ENCODE measurements at places on chromosomes 13 and 19.

GRCh38 chr13:63942372-63942771, 2526.7 kb upstream of the PCDH20 start:
- DNase-seq, result no peak

DNA sequence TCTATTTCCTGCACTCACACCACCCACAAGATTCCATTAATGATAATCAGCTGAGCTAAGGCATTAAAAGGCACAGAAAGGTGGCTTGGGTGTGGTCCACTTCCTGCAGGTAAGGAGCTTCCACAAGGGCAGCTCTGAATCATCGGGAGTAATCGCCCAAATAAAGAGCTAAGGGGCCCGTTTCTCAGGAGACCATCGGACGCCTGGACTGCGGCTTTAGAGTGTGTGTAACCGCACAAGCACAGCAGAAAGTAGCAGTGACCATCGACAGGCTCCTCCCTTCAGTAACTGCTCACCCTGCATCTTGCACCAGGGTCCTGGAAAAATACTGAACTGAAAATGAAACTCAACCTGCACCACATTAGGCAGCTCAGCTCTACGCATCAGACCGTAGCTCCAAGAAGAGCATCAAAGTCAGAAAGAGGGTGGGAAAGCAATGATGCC, 6.0 kb downstream of the STK24 start:
- no peak for DNase-seq

- no peak for DNase-seq
These were observed 19.4 kb upstream of the ADGRE5 start for GRCh38 chr19:14361824-14362223.

GRCh38 chr13:33277037-33277740, 8.4 kb downstream of the STARD13 start:
- no peak for DNase-seq

DNA sequence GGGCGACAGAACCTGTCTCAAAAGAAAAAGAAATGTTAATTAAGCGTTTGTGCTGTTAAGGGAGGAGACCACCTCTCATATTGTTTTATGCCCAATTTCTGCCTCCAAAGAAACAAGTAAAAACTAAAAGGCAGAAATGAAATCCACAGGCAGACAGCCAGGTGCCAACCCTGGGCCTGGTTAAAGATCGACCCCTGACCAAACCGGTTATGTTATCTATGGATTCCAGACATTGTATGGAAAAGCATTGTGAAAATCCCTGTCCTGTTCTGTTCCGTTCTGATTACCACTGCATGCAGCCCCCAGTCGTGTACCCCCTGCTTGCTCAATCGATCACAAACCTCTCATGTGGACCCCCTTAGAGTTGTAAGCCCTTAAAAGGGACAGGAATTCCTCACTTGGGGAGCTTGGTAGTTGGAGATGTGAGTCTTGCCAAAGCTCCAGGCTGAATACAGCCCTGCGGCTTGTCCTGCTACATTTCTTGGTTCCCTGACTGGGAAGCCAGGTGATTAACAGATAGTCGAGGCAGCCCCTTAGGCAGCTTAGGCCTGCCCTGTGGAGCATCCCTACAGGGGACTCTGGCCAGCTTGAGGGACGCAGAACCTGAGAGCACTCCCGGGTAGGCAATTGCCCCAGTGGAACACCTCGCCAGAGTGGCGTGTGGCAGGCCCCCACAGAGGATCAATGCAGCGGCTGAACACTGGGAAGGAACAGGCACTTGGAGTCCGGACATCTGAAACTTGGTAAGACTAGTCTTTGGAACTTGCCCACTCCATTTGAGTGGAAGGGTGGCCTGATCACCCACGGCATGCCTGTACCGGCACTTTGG, 748 bp upstream of the ZNF552 start:
- no peak for DNase-seq

GRCh38 chr19:47296036-47296435, 13.6 kb upstream of the C5AR1 start:
- peak; percentile 72 for DNase-seq

- peak; percentile 2 for DNase-seq
These were observed 1333.1 kb downstream of the EFNB2 start for GRCh38 chr13:105202354-105202753.

GRCh38 chr19:3094601-3095440, 659 bp downstream of the GNA11 start:
- no peak for DNase-seq

- no peak for DNase-seq
These were observed 894.3 kb downstream of the EFNB2 start for GRCh38 chr13:105641121-105641520.

- no peak for DNase-seq
These were observed 85.1 kb downstream of the FNDC3A start for GRCh38 chr13:49060678-49061387.

DNA sequence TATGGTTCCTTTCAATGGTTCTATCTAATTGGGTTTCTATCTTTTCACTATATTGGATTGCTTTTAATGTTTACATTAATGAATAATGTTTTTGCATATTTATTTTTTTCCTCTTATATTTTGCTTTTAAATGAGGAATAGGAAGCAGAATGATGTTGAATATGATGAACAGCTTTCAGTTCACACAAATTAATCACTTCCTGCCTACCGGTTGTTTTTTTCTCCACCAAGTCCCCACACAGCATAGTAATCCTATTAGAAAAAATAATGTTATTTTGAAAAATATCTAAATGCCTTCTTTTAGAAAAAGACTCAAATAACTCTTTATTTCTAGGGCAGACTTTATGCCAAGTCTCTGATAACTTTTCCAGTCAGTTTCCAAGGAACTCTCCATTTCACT, 184.9 kb upstream of the MIR17HG start:
- no peak for DNase-seq

GRCh38 chr19:19259741-19260140, 13.4 kb downstream of the TM6SF2 start:
- peak; percentile 33 for DNase-seq

GRCh38 chr13:22647156-22647850, 533.5 kb upstream of the SGCG start:
- DNase-seq, result no peak

DNA sequence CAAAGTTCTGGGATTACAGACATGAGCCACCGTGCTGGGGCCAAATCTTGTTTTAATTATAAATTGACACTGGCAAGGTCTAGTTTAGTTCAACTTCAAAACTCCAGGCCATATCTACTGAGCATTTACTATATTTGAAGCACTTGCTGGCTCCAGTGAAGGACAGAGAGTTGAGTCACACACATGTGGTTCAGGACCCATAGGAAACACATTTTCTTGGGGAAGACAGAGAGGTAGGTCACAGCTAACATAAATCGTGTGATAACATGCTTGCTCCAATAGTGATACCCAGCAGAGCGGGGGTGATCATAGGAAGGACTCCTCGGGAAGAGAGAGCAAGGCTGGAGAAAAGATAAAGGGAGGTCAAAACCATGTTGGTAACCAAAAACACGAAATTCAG, 170.6 kb upstream of the TSC22D1 start:
- DNase-seq, result no peak

DNA sequence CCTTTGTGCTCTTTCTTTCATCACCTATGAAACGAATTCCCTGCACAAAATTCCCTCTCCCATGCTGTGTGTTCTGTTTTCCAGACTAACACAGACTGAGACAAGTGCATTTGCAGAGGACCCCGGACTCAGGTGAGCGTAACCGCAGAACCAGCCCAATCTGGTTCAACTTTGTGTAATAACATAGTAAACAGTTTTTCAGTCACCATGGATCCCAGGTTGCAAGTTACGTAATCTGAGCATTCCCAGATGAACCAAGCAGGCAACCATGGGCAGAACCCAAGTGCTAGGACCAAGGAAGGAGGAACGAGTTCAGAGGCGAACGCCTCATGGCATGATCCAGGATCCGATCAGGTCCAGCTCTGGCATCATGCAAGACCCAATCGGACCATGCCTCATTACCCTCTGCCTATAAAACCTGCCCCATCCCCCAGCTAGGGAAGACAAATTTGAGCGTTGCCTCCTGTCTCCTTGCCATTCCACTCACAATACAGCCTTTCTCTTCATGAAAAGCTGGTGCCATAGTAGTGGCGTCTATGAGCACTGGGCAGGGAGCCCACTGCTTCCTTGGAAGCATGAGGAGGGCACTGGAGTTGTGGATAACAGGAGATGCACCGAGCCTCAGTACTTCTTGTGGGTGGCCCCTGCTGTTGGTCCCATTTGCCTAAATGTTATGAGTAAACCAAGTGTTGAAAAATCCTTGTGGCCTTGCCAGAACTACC, 107.6 kb downstream of the ABCC4 start:
- DNase-seq, result no peak

DNA sequence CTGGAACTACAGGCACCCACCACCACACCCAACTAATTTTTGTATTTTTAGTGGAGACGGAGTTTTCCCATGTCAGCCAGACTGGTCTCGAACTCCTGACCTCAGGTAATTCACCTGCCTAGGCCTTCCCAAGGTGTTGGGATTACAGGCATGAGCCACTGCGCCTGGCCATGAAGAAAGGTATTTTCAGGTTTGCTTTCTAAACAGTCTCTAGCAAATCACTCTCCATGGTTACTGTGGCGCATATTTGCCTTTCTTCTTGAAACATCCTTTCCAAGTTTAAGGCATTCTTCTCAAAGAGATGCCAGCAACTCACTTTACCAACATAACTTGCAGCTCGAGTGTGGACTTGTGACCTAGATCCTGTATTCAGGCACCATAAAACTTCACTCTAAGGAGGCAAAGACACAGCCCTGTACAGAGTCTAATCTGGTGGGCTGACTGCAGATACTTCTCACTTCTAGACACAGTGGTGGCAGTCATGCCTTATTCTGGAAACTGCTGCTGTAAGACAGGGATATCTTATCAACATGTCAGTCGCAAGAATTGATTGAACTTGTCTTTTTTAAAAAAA, 461.4 kb upstream of the TSHZ3 start:
- no peak for DNase-seq

DNA sequence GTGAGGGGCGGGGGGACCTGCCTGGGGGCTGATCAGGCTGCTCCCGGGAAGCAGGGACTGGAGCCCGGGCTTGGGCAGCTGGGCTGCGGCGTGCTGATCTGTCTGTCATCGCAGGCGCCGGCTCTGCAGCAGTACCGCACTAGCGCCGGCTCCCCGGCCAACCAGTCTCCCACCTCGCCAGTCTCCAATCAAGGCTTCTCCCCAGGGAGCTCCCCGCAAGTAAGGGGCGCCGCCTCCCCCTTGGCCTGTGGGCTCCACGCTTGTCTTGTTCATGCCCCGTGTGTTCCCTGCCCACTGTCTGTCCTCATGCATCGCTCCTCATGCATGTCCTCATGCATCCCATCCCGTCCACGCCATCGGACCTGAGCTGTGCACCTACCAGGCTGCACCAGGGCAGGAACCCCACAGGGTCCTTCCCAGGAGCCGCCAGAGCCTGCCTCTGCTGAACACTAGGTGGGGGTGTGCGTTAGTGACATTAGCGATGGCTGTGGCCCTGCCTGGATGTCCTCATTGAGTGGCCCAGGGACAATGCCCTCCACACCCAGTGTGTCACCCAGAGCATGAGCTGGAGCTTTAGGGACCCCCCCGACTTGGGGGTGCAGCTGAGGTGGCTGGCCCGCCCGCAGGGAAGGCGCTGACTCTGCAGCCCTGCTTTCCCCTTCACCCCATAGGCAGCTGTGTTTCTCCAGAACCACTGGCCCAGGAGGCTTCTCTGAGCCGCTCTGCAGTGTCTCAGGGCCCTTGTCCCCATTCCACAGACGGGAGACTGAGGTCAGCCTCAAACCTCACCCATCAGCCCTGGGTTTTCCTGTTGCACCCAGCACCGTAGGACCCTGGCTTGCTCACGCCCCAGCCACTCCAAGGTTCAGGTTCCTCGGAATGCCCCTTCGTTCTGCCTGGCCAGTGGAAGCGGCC, 19.5 kb downstream of the COMP start:
- DNase-seq, result no peak
